ENCODE measurements at places on chromosomes 1 and 21. TPM values are rescaled to one million over a fixed set of nuclear protein-coding genes. Genes with fewer than 3 reads are reported as not detected.

The TNFRSF8 gene
- total RNA-seq, result 0.10 TPM

The EDARADD gene
- total RNA-seq, result 3.8 TPM

The IGSF3 gene
- 15.6 TPM for total RNA-seq

The ERO1B gene
- 2.7 TPM for total RNA-seq

The HES3 gene
- not detected for total RNA-seq

The CFAP45 gene
- total RNA-seq, result 0.55 TPM

The ERG gene
- total RNA-seq, result 0.06 TPM

The TSPAN1 gene
- total RNA-seq, result 3.0 TPM

The BTG2 gene
- 14.5 TPM for total RNA-seq

The GBP1 gene
- 0.19 TPM for total RNA-seq
